ENCODE measurements at places on chromosomes 4 and X.

- DNase-seq: no peak
Measured at GRCh38 chrX:139766545-139766983, 58.6 kb upstream of the MCF2 start.

GRCh38 chr4:35175487-35175886 is 1068.8 kb downstream of the ARAP2 start:
- DNase-seq: no peak

DNA sequence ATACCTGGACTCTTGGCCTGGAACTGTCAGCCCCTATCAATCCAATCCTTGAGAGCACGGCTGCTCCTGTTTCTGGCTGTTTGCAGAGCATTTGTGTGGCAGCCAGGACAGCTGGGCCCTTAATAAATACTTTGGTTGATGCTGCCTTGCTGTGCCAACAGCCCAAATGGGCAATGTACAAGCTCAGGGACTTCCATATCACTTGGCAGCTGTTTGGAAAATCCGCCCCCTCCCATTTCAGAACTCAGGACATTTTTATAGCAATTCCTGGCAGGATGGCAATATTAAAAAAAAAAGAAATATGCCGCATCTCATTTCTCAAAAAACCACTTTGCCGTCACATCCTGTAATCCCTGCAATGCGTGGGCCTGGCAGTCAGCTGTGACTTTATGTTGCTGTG is 218.9 kb downstream of the HS3ST1 start:
- no peak for DNase-seq

DNA sequence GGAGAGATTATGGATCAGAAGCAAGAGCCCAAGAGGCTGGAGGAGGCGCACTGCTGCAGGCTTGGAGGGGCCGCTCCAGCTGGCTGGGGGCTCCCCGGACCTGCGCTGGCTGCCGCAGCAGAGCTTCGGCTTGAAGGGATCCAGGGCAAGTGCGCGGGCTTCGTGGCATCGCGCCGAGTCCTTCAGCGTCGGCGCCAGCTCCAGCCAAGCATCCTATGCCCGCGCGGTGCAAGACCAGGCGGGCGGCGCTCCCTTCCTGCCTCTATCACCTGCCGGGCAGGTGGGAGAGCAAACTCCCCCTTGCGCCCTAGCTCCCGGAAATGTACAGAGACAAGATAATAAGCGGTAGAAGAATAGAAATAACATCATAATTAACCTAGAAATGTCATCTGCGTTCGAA is 10.5 kb upstream of the UCP1 start:
- no peak for DNase-seq

DNA sequence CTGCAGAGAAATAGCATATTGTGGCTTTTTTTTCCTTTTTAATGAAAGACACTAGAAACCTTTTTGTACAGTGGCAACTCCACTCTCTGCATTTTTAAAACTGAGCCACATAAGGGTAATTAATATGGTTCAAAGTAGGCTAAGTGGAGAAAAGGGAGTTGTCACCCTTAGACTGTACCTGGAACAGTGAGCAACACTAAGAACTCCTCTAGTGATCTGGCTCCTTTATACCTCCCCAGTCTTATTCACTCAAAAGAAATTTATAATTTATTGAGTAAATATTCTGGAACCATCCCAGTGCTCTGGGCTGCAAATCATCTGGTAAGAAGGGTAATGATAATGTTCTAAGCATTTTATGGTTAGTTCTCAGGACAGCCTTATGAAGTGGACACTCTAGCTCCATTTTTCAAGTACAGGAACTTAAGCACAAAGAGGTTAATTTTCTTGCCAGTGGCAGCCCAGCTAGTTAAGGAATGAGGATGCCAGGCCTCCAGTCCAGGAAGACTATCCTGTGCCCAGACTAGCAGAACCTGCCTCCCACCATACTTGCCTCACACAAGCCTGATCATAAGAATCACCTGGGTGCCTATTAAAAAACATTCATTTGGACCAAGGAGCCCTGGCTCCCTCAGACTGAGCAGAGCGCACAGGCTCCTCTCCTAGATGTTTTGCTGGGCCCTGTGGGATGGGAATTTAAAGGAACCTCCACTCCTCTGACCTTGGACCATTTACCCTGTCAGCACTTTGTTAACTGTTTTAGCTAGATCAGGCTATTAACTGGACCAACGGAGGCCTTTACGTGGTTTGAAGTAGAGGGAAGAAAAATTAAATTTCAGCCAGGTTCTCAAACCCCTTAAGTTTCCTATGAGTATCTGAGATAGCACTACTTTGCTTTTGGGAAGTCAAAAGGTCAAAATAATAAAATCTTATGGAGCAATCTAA is 102.6 kb downstream of the PDE5A start:
- no peak for DNase-seq

DNA sequence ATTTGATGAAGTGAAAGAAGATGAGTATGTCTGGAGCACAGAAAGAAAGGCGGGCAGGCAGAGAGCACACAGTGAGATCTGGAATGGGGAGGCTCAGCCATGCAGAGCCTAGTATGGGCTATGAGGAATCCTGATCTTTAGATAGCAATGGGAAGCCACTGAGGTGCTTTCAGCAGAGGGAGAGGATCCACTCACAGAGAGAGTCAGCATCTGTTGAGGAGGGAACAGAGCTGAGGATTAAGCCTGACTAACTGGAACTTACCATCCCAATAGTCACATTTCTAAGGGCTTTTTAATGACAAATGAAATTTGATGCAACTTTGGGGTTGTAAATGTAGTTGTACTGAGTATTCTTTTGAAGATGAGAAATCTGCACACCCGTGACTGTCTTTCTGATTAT is 20.6 kb upstream of the FGFBP2 start:
- no peak for DNase-seq

DNA sequence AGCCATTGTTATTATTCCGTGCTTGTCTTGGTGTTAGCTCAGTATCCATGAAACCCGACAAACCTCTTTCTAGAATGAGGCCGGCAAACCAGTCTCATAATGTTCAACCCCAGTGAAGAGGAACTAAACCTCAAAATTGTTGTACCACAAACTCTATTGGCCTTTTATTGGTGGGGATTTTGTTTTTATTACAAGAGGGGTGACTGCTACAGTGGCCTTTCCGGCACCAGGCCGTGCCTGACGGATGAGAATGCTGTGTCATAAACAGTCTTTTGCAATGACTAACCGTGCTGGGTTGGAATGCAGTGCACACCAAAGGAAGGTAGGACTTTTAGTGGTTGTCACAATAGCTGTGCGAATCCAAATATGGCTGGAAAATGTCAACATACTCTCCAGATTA is 60.8 kb downstream of the SHROOM2 start:
- no peak for DNase-seq

DNA sequence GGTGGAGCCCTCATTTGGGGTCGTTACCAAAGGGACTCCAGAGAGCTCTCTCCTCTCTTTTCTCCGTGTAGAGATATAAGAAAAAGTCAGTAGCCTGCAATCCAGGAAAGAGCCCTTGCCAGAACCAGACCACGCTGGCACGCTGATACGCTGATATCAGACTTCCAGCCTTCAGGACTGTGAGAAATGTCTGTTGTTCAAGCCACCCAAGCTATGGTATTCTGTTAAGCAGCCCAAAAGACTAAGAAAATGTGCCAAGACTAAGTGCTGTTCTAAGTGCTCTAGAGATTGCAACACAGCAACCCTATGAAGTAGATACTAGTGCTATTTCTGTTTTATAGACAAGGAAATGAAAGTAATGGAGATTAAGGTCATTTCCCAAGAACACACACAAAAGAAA is 205.7 kb downstream of the CAMK2D start:
- DNase-seq: no peak

GRCh38 chr4:105107095-105107856 is 39.4 kb upstream of the TET2 start:
- no peak for DNase-seq

- DNase-seq: no peak
Measured at GRCh38 chr4:176123710-176124407, 58.2 kb downstream of the WDR17 start.

DNA sequence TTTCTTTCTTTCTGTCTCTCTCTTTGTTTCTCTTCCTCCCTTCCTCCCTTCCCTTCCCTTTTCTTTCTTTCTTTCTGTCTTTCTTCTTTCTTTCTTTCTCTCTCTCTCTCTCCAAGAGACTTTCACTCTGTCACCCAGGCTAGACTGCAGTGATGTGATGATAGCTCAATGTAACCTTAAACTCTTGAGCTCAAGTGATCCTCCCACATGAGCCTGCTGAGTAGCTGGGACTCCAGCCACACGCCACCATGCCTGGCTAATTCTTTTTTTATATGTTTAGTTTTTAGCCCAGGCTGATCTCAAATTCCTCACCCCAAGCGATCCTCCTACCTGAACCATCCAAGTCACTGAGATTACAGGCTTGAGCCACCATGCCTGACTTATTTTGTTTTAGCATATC is 64.3 kb upstream of the EMCN start:
- no peak for DNase-seq

GRCh38 chr4:21952549-21952948 is 4.0 kb upstream of the KCNIP4 start:
- no peak for DNase-seq

- no peak for DNase-seq
Measured at GRCh38 chr4:88352062-88352740, 26.5 kb upstream of the HERC6 start.

DNA sequence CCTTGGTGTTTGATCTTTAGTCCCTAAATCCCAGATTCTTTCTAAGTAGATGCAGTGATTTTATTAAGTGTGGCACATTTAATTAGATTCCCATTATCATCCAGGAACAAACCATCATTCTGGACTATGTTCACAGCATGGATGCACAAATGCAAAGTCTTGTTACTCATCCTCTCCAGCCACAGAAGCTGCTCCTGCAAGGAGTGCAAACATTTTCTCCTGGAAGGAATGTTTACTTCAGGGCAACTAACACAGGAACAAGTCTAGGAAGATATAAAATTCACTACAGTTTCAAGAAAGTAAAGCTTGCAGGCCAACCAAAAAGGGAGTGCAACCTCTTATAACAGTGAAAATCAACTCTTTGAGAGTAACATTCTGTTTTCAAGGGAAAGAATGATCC is 106.0 kb downstream of the IQCM start:
- no peak for DNase-seq

GRCh38 chrX:8103655-8104054 is 67.4 kb downstream of the VCX2 start:
- no peak for DNase-seq

- no peak for DNase-seq
Measured at GRCh38 chr4:111678479-111678878, 466.8 kb upstream of the FAM241A start.

DNA sequence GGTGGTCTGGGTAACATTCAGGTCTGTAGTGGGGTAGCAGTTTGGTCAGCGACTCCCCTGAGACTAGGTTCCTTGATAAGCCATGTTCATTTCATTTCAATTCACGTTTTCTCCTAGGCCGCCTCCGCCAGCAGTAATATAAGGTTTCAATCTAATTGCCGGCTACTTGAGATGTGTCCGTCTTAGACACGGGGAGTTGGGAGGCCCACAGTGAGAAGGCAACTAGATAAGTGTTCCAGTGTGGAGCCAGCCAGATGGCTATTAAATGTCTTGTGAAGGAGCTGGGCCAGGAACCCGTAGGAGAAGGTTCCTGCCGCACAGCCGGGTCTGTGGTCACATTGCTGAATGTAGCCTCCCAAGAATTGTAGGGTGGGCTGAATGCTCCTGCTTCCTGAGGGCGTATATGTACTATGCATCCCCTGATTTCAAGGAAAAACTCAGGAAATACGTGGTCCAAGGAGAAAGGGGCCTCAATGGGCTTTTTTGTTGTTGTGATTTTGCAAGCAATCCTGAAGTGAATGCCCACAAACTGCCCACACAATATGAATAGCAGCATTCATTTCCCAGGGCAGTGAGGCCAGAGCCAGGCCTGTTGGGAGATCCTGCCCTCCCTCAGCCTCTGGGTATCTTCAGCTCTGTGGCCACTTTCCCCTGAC is 220.6 kb upstream of the RPL34 start:
- DNase-seq: no peak

DNA sequence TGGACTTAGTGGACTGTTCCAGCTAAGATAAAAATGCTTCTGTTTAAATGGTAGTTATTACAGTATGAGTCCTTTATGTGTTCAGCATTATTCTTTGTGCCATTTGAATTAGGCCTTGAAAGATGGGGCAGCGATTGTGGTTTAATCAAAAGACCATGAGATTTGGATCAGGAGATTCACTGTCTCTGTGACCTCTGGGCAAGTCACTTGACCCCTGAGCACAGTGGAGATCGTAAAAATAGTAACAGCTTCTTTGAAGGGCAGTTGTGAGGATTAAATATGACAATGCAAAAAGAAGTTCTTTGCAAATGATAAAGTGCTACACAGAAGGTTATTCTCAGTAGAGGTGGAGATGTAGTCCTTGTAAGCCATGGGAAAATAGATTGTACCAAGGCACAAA is 10.8 kb downstream of the CXCR3 start:
- DNase-seq: no peak

DNA sequence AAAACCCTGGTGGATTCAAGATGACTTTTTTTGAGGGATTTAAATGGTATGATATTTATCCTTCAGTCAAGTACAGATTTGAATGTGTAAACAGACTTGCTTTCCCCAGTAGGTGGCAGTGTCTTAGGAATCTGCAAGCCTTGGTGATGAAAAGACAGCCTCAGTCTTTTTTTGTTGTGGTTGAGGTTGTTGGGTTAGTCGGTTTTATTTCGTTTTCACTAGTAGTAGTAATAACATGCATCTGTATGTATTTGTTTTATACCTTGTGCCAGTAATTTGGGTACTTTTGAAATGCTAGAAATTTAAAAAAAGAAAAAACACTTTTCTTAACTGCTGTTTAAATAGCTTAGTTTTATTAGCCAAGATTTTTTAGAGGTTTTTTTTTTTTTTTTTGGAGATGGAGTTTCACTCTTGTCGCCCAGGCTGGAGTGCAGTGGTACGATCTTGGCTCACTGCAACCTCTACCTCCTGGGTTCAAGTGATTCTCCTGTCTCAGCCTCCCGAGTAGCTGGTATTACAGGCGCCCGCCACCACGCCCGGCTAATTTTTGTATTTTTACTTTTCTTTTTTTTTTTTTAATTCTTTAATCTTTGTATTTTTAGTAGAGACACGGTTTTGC is 39.2 kb downstream of the COPS4 start:
- DNase-seq: peak; percentile 24

DNA sequence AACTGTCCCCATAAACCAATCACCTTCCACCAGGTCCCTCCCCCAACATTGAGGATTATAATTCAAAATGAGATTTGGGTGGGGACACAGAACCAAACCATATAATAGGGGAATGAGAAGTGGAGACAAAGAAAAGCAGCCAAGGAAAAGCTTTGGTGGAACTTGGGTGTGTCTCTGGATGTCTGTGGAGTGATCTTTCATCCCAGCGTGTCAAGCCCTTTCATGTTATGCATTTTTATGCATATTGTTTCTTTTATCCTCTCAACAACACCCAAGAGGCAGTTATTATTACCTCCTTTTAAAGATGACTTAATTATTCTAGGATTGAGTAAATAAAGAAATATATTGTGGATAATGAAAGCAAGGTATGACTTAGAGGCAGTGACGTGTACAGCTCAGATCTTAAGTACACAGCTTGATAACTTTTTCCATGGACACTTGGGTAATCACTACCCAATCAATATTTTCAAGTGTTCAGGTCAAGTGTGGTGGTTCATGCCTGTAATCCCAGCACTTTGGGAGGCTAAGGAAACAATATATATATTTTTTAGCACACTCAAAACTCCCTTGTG is 42.6 kb upstream of the HOPX start:
- no peak for DNase-seq

- DNase-seq: no peak
Measured at GRCh38 chr4:123411514-123411913, 14.9 kb downstream of the SPRY1 start.

Measured in stimulated activated CD8-positive, alpha-beta memory T cell treated with anti-CD3 and anti-CD28 coated beads, Interleukin-4, amount 100 ng/mL, for 1 hour (primary cell).